ENCODE measurements at places on chromosomes 12 and 14. TPM values are rescaled to one million over a fixed set of nuclear protein-coding genes. Genes with fewer than 3 reads are reported as not detected.

SLC6A12 gene
- not detected for total RNA-seq

KERA gene
- not detected for total RNA-seq

LLPH gene
- total RNA-seq = 5.9 TPM

OTUB2 gene
- total RNA-seq = 2.5 TPM

ADAMTS20 gene
- total RNA-seq = not detected

DNA sequence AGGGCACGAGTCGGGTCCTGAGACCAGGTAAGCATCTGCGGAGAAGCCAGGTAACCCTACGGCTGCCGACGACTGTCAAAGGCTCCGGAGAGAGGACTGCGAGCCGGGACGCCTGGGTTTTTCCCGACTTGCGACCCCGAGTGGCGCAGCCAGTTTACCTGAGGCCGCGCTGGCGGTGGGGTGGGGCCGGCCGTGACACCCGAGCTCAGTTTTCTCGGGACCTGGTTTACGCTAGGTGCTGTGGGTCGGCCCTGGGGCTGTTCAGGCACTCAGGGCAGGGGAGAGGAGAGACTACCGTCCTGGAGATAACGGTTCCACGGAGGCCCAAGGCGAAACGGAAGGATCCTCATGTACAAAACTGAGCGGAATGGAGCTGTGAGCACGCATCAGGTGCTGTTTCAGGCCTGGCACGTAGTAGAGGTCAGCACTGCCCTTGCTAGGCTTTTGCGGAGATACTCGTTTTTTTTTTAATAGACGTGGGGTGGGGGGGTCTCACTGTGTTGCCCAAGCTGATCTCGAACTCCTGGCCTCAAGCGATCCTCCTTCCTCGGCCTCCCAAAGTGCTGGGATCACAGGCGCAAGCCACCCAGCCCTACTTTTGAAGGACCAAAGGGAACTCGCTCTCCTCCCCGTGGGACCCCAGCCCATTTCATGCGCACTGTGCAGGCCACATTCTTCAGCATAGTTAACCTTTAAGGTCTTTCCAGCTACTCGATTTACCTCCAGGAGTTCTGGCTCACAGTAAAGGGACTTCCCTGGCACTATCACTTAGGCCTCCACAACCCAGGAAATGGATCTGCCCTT is 471 bp downstream of the MTRFR start:
- DNase-seq = no peak

DNA sequence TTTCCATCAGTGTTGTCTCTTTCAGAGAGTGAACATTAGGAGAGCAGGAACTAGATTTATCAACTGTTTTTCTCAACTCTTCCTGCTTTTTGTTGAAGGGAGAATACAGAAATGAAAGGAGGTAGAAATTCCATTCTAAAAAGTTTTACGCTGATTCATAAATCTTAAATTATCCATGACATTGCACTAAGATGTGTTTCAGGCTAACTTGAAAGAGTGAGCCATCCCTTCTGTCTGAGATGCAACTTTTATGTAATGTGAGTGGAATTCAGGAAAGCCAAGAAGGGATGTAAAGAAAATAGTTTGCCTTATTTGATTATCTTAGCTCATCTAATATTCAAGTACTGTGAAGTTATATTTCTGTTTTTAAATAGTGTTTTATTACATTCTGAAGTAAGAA is 349.5 kb upstream of the RGS6 start:
- DNase-seq = peak; percentile 74

DNA sequence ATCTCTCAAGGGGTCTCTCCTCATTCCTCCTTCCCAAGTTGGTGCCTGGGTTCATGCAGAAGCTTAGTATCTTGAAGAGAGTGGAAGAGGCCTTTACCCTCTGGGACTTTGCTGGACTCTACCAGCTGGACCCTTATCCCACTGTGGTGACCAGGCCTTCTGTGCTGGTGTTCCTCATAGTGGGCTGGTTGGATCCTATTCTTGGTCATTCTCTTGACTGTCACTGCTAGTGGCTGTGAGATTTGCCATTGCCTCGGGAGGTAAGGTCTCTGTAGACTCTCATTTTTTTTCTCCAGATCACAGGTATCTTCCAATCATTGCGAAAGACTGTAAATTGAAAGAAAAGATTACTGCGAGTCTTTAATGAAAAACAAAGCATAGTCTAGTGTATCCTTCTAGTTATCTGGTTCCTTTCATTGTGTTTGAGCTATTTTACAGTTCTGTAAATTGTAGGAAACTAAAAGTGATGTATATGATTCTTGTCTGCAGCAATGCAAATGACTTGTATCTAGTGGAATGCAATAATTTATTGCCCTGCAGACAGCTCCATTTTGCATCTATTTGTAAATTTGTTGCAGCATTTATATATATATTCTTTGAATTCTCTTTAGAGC is 217.9 kb downstream of the AEBP2 start:
- DNase-seq = peak; percentile 27

DNA sequence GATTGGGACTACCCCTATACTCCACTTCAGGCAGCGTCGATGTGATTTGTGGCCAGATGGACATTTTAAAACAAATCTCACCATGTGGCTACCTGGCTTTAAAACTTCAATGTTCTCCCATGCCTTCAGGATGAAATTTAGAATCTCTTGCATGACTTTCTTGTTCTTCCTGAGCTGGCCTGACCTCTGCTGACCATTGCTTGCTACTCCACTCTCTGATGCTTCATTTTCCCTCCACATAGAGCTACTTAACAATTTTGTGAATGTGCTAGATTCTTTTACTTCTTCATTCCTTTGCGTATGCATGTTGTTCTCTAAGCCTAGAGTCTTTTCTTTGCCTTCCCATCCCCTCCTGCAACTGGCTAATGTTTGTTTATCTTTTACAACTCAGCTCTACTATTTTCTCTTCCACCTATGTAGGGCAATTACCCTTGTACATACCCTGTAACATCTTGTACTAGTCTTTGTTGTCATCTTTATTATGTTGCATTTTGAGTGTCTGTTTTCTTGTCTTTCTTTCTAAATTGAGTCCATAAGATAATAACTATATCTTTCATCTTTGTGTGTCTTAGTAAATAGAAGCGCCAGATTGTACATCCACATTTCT is 41.2 kb downstream of the YLPM1 start:
- peak; percentile 72 for DNase-seq

GRCh38 chr12:130953771-130954543 is at the start of gene ADGRD1:
Gene ADGRD1 (plus strand): TSS chr12:130953907. CDS start chr12:130954466, 559 bp downstream.
- peak; percentile 62 for DNase-seq

GRCh38 chr12:31363831-31364230 is 37.9 kb upstream of the SINHCAF start:
- DNase-seq = no peak

GRCh38 chr14:61213191-61213621 is 67.9 kb downstream of the TMEM30B start:
- DNase-seq = peak; percentile 49

DNA sequence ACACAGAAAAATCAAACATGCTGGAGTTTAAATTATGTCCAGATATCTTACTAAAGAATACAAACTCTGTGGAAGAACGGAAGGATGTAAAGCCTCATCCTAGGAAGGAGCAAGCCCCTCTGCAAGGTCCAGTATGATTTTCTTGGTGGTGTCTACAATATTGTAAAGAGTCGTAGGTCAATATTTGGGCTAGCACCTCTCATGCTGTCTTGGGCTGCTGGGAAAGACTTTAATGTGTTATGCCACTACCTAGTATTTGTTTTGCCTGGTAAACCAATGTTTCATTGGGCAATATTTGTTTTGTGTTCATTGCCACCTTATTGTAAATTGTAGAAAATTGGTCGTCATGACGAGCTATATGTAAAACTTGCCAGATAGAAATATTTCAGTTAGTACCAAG is 26.6 kb downstream of the RESF1 start:
- DNase-seq = no peak

DNA sequence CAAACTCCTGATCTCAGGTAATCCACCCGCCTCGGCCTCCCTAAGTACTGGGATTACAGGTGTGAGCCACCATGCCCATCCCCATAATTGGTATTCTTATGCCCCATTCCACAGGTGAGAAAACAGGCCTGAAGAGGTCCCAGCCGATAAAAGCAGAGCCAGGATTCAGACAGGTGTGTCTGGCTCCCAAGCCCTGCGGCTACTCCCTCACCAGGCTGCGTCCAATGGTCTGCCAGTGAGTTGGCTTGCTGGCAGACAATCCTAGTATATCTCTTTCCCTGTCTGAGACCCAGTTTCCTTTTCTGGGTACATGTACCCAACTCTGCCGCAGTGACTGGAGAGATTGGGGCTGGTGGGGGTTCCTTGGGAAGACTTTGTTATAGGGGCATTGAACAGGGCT is 1.9 kb upstream of the TSPAN9 start:
- DNase-seq = no peak

- DNase-seq = no peak
These were observed 110.2 kb downstream of the METTL25 start for GRCh38 chr12:82468563-82468962.

Measured in fibroblast of the aortic adventitia (primary cell).